KBM-7 (cell line): ENCODE measurements at places on chromosomes 16 and 17.

DNA sequence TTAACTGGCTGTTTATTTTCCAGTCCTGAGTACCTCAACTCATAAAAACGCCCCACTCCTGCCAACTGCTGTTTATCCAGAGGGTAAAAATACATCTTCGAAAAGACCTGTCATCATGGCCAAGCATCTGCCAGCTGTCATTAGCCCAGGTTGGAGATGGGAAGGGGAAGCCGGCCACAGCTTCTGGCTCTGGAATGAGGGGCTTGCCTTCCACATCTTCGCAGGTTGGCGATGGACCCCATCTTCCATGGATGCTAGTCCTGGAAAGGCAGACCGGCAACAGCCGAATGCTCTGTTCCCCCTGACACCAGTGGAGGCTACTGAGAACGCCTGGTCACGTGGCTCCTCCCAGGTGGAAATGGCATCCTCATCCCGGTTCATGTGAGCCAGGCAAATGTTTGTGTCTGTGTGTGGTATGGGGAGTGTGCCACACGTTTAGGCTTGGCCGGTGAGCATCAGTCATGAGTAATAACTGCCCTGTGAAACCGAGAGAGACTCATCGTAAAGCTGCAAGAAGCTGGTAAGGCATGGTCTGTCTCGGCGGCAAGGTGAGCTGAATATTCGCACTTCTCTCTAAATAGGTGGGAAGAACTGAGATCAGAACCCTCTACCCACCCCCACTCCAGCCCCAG is 420 bp upstream of the KRTAP17-1 start:
- no peak for DNase-seq

DNA sequence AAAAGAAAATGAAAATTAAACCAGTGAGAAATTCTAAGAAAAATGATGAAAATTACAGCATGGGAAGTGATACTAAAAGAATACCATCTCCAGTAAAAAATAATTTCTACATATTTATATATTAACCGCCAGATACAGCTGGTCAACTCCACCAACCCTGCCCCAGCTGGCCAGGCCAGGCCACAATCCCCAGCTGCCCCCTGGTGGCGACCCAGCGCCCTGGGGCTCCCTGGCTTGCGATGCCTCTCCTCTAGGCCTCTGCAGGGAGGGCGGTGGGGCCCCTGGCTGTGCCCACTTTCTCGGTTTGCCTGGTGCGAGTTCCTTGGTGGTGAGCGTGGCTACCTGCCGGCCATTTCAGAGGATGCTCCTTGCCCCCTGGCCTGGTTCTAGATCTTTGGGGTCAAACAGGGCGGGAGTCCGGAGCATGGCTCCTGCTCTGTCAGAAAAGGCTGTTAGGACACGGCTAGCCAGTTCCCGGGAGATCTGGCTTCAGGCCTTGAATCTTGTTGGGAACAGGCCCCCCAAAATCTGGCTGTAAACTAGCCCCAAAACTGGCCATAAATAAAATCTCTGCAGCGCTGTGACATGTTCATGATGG is 14.5 kb downstream of the GLIS2 start:
- peak; percentile 62 for DNase-seq

DNA sequence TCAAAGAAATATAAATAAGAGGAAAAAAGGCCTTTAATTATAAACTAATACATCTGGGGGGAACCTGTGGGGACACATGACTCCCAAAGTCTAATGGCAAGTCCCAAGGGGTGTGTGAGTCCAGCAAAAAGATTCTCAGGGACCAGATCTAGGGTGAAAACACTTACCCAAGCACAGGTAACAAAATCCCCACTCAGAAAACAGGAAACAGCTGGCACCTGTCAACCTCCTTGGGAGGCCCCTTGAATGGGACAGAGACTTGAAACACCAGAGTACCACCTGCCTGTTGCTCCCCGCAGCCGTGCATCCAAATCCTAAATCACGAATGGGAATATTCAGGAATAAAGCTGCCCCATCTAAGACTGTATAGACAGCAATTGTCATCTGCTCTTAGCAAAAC is 461.2 kb upstream of the CDH5 start:
- no peak for DNase-seq

- DNase-seq, result no peak
Observed at GRCh38 chr16:28072087-28072486, 8.6 kb upstream of the GSG1L start.

- no peak for DNase-seq
Observed at GRCh38 chr16:57801809-57802340, 416 bp downstream of the KIFC3 start.

GRCh38 chr16:50841081-50841886 is 99.4 kb downstream of the CYLD start:
- DNase-seq, result peak; percentile 84

DNA sequence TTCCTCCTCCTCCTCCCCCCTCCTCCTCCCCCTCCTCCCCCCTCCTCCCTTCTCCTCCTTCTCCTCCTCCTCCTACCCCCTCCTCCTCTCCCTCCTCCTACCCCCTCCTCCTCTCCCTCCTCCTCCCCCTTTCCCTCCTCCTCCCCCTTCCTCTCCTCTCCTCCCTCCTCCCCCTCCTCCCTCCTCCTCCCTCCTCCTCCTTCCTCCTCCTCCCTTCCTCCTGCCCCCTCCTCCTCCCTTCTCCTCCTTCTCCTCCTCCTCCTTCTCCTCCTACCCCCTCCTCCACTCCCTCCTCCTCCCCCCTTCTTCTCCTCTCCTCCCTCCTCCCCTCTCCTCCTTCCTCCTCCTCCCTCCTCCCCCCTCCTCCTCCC is 6.6 kb upstream of the PDP2 start:
- no peak for DNase-seq

- DNase-seq, result no peak
Observed at GRCh38 chr16:49665482-49666230, 190.3 kb downstream of the ZNF423 start.

DNA sequence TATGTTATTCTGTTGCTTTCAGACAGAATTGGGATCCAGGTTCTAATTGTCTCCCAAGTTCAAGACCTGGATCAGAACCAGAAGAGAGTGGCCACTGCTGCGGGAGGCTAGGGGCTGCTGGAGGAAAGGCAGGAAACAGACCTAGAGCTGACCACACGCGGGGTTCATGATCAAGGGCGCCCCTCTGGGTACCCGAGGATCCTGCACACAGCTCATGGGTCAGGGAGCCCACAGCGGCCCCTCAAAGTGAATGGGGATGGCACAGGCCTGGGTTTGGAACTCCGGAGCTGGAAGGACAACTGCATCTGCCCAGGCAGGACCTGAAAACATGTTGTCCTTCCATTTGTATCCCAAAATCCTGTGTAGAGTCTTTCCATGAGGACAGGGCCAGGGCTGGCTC is 107.0 kb downstream of the RMI2 start:
- no peak for DNase-seq

DNA sequence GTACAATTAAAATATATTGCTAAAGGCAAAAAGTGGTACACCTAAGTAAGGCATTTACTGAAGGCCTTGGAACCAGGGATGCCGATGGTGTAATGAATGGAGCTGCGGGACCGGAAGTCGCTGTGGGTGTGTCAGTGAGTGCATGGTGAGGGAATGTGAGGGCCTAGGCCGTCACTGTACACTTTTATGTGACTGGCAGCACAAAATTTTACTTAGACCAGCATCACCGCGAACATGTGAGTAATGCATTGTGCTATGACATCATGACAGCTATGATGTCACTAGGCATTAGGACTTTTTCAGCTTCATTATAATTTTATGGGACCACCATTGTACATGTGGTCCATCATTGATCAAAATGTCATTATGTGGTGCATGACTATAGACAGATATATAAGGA is 14.7 kb downstream of the ALOX15B start:
- no peak for DNase-seq
